ENCODE measurements at places on chromosomes 4 and X.

- no peak for DNase-seq
Observed at GRCh38 chr4:53614591-53614990, 23.3 kb upstream of the LNX1 start.

DNA sequence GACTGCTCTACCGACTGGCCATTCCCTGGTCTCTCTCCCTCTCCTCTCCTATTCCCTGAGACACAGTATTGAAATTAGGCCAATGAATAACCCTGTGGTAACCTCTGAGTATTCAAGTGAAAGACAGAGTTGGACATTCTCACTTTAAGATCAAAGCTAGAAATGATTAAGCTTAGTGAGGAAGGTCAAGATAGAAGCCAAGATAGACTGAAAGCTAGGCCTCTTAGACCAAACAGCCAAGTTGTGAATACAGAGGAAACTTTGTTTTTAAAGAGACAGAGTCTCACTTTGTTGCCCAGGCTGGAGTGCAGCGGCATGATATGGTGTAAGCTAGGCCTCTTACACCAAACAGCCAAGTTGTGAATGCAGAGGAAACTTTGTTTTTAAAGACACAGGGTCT is 64.6 kb downstream of the KDM6A start:
- DNase-seq, result no peak

- DNase-seq, result no peak
Observed at GRCh38 chr4:3613967-3614730, 81.9 kb upstream of the LRPAP1 start.

- DNase-seq, result no peak
Observed at GRCh38 chr4:92236877-92237276, 66.9 kb upstream of the GRID2 start.

GRCh38 chrX:22739276-22739675 is 260.5 kb upstream of the DDX53 start:
- DNase-seq, result no peak

DNA sequence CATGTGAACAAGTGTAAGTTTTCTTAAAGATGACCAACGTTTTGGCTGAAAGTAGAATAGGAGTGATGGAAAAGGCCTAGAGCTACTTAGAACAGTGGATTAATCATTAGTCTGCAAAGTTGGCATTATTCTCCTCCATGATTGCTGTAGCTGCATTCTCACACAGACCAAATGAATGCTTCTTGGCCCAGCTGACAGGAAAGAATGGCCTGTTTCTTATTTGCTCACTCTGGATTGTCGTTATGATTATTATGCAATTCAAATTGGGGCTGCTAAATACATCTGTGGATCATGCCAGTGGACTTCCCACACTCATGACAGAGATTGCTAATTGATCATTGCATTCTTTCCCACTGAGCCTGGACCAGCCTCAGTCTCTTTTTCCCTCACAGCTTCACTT is 285.0 kb downstream of the STIM2 start:
- no peak for DNase-seq

DNA sequence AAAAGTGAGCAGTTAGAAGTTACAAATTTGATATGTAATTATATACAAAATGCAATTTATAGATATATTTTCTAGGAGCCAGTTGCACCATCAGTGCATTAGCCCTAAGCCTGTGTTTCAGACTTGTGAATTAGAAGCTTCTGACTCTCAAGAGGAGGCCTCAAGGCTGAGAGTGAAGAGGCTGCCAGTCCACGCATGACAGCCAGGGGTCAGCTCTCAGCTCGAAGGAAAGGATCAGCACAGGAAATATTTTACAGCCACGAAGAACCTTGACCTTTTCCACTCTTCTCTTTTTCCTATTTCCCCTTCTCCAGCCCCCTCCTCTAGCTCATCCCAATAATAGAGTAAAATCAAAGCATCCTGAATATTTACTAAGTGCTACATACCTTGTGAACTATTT is 642.4 kb downstream of the TRIML1 start:
- peak; percentile 13 for DNase-seq

DNA sequence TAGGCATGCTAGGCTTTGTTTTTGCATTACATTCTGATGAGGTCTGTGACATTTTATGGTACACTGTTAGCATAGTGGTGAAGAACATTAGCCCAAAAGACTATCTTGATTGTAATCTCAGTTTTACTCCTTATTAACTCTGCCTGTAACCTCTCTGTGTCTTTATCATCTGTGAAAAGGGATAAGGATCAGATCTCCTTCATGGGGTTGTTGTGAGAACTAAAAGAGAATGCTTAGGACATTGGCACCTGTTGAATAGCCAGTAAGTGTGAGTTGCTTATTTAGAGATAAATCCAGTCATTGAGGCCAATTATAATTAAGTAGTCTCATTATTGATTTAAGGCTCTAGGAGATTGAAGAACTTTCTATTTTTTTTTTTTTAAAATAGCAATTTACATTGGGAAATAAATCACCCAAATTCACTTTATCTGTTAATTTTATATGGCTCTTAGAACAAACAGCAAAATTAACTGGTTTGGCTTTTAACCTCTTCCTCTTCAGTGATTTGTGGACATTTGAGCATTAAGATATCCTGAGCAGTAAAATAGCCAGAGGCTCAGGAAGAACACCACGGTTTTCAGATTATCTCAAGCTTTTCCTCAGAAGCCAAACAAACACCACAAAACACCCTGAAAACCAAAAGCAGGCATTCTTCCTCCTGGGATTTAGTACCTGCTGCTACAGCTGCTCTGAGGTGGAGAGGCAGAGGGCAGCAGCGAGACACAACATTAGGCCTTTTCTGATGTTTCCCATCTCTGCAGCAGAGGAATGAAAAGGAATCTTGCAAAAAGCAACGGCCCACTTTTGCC is 192.9 kb downstream of the ARHGAP10 start:
- DNase-seq, result peak; percentile 16

GRCh38 chr4:73452953-73453700 is 17.1 kb downstream of the AFP start:
- no peak for DNase-seq

DNA sequence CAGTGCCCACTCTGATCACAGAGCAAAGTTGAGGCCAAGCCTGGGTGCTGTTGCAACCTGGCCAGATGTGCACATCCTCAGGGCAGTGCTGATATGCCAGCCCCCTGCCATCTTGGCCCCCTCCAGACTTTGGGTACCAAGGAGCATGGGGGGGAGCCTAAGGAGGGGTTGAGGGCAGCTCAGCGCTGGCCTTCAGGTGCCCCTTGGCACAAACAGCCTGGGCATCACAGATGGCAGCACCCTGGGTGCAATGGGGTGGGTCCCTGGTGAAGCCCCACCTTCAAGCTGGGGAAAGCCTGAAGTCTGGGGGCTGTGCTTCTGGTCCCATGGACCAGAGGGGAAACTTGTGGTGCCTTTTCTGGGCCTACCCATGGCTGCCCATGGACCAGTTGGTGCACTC is 163.0 kb downstream of the FAM47A start:
- no peak for DNase-seq

DNA sequence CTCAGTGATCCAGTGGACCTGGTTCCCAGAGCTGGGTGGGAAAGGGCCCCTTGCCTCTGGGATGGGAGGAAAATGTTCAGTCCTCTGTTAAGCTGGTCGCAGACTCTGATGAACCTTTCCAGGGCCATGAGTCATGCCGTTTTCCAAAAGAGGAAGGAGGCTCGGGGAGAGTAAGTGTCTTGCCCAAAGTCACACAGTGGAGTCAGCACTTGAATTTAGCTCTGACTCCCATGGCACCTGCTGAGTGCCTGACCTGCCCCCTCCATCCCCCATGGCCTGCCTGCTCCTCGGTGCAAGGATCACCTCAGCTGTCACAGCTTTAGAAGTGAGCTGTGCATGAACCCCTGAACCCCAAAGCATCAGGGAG is 14.0 kb upstream of the KIAA0232 start:
- no peak for DNase-seq

DNA sequence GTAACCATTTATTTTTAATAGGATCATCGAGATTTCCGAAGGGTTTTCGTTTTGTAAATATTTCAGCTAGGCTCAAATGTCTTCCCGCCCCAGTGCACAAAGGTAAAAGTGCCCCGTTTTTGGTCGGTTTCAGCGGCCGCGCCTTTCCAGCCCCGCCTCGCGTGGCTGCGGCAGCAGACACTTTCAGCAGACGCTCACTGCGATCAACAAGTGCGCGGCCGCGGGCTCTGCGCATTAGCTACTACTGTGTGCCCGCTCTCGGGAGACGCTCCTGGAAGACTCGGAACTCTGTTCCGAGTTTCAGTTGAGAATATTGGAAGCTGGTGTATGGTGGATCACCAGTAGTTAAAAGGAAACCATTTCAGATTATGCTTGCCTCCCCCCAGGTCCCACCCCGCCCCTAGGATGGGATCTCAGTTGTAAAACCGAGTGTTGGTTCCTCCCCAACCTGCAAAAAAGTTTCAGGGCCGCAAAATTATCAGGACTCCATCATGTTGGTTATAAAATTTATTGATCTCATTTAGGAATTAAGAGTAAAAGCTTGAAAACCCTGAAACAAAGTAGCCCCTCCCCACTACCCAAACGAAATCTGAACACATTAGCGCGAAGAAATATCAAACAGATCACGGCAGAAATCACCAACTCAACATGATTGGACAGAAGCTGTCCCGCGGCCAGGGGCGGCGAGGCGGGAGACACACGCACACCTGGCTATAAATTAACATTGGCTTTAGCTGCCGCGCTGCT is 2.2 kb downstream of the SOX3 start:
- DNase-seq, result no peak

DNA sequence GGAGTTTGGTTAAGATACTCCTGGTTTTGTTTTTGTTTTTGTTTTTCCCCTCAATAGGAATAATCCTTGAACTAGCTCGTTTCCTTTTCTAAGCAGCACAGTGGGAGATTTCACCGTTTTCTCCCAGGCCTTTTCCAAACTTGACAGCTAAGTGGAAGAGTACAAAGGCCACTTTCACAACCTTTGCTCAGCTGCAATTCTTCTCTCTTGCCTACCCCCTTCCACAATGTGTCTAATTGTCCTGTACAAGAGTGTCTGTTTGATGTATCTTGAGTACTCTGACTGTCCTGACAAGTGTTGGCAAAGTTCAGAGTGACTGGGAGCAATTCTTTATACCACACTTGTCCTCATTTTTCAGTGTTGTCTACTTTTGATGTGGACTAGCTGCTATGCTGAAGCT is 674.3 kb upstream of the AMOT start:
- DNase-seq, result no peak

GRCh38 chr4:159856451-159856850 is 753.6 kb downstream of the RAPGEF2 start:
- DNase-seq, result no peak

DNA sequence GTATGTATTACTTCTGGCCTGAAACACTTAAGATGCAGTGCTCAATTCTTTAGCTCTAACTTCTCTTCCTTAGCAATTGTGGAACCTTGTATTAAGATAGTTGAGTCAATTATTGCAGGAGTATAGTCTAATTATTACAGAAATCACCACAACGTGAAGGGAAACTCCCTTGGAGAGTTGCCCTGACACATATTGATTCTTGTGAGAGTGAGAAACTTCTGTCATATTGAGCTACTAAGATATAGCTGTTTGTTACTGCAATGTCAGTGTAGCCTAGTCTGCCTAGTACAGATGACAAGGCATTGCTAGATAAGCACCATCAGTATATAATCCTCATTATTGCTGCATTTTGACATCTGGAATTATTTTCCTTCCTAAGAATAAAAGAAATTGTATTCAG is 82.7 kb upstream of the TEX13C start:
- DNase-seq, result no peak

GRCh38 chr4:110751986-110752385 is 129.1 kb upstream of the PITX2 start:
- no peak for DNase-seq

DNA sequence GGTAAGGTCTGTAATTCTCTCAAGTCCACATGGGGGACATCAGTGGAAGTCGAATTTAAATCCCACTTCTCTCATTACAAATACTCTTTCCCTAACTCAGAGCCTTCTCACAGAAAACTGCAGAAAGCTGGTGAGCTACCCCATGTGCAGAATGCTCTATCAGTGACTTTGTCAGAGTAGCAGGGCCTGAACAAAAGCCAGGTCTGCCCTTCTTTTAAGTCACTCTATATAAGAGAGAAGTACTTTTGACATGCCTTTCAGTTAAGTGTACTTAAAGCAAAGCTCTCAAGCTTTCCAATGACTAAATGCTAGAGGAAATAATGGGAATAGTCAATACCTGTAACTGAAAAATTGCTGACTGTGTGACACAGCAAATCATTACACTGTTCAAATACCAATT is 323.1 kb downstream of the KCNIP4 start:
- no peak for DNase-seq
